Thoracic aorta (tissue), 2 donors: ENCODE measurements at places on chromosomes 5 and 9.

DNA sequence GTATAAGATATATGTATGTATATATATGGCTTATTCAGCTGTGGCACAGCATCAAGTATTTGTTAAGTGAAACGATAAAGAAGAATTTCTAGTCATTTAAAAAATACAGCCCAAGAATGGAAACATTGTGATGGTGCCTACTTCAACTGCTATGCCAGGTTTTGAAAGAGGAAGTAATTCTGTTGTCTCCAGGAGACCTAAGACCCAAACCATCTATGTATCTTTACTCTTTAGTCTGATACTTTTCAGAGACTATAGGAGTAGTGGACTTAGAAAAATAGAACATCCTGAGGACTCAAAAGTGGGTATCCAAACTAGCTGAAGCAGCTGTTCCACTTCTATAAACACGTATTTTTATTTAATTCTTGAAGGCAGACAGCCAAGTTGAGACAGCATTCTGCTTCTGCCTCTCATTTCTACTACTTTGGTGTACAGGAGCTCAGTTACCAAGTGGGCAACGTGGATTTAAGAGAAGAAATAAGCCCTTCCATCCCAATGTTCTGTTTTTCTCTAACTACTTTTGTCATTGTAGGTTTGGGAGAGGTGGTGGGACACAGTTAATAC lies 110.7 kb downstream of the RPS23 start:
- H3K4me1 ChIP-seq = peaks cover 7% of the 10 kb centered on the region
- no peak for DNase-seq

DNA sequence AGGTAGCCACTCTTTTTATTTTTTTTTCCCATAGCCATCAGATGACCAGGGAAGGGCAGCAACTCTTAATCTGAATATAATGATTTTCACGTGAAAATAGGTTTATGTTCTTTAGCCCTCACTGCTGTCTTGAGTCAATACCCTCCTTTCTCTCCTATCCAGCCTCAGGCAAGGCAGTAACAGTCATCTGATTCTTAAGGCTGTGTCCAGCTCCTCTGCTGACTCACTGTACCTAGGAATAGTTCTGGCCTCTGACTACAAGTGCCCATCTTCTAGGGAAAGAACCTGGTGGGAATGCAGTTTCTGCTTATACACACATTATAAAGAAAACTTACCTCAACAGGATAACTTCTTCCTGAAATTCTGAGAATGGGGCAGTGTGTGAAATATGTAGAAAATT lies 30.7 kb downstream of the DHX29 start:
- H3K4me3 ChIP-seq = no peak overlapping the region
- no peaks in the 10 kb centered on the region for H3K27me3 ChIP-seq
- no peak overlapping the region for H3K27ac ChIP-seq
- no peak for DNase-seq
- H3K4me1 ChIP-seq = no peaks in the 10 kb centered on the region
- H3K36me3 ChIP-seq = peaks cover 51% of the 10 kb centered on the region

DNA sequence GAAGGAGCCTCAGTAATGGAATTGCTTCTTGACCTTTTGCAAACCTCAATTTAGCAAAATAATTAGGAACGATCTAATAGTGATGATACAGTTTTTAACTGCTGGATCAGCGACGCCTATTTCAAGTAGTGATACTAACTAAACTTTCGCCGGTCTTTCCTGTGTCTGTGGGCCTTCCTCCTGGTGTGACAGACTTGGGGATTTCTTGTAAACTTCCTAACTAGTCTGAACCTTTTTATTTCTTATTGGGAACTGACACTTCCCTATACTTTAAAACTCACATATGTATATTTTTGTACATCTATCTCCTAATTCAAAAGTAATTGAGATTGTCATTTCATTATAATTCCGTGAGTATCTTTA lies 15.2 kb downstream of the ITGA1 start:
- no peaks in the 10 kb centered on the region for H3K27me3 ChIP-seq
- H3K4me3 ChIP-seq = peak overlapping the region; percentile 82
- no peaks in the 10 kb centered on the region for H3K36me3 ChIP-seq
- no peak for DNase-seq
- peaks cover 88% of the 10 kb centered on the region for H3K4me1 ChIP-seq

DNA sequence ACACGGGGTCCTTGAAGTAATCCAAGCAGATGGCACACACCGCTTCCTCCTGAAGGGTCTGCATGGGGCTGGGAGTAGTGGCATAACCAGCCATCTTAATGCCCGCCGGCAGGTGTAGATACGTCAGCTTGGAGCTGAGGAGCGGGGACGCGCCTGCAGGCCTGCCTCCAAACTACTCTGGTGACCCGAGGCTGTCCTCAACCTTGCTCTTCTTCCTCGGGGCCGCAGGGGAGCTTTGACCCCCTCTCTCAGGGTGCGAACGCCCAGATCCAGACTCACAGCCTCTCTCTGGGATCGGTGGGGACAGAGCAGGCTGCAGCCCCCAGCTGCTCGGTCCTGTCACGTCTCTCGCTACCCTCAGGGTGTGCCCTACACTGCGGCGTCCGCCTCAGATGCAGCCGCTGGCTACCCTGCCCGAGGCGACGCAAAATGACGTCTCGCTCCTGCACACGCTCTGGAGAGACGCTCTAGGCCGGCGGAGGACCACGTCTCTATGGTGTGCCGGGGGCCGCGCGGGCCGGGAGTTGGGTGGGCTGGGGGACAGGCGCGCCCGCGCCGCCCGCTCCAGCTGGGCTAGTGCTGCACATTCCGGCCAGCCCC lies at the start of gene TRIM52:
TSS of gene TRIM52 (minus strand) at position 424 of the 600 bp plus-strand sequence. CDS start at position 94, 330 bp downstream.
- peak within 1 kb of the TSS; percentile 99 for H3K27ac ChIP-seq
- peak; percentile 64 for DNase-seq
- peak within 1 kb of the TSS; percentile 95 for H3K4me3 ChIP-seq
- H3K4me1 ChIP-seq = peaks cover 36% of the 10 kb centered on the region

DNA sequence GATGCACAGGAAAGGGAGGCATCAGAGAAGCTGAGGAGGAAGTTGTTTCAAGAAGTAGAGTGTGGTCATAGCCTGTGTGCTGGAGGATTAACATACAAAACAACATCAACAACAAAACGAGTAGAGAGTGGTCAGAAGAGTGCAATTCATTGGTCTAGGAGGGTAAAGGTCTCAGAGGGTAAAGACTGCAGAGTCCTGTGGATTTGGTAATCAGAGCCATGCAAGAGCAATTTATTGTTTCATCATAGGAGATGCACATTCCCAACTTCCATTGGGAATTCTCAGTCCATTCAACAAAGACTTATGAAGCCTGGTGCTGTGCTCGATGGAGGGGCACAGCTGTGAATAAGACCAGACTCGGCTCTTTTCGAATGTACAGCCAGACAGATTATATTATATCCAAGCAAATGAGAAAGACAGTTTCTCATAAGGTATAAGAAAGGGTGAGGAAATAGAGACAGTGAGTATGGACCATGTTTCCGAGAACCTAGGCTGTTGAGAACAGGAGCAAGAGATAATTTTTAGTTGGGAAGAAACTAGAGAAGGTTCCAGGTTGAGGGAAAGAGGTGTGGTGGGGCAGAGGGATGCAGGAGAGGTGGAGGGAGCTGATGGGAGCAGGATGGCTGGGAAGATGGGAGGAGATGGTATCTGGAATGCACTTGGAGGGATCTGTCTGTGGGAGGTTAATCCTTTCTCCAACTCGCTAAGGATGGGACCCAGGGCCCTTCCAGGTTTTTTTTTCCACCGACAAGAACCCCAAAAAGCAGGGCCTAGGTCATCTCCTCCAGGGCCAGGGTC lies 7.9 kb upstream of the MYORG start:
- H3K27me3 ChIP-seq = no peaks in the 10 kb centered on the region
- no peak overlapping the region for H3K27ac ChIP-seq
- H3K4me1 ChIP-seq = peaks cover 19% of the 10 kb centered on the region
- H3K4me3 ChIP-seq = no peak overlapping the region
- no peak for DNase-seq
- no peaks in the 10 kb centered on the region for H3K36me3 ChIP-seq

DNA sequence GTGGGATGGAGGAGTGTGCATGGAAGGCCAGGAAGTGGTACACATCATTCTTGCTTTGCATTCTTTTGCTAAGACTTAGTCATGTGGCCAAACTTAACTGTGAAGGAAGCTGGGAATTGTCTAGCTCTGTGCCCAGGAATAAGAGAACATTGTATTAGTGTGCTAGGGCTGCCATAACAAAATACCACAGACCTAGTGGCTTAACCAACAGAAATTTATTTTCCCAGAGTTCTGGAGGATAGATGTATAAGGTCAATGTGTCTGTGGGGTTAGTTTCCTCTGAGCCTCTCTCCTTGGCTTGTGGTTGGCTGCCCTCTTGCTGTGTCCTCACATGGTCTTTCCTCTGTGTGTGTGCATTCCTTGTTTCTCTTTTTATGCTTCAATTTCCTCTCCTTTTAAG lies 32.4 kb downstream of the NNT start:
- H3K4me3 ChIP-seq = no peak overlapping the region
- DNase-seq = no peak
- H3K36me3 ChIP-seq = no peaks in the 10 kb centered on the region
- peaks cover 53% of the 10 kb centered on the region for H3K4me1 ChIP-seq
- peak overlapping the region; percentile 64 for H3K27ac ChIP-seq

DNA sequence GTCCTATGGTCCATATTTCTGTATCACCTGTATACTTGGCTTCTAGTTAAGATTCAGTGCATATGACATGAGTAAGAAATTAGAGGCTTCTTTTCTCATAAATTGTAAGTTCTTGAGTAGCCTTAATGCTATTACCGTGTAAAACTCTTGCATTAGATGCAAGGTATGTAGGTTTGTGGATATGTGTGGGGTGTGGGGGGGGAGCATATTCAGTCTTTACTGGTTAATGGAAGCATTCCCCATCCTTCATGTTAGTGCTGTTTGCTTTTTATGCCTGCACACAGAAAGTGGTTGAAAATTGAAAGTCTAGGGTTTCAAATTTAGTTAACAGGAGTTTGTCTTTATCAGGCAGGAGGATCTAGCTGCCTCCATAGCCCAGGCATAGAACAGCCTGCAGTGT lies 16.1 kb downstream of the RAI14 start:
- DNase-seq = no peak
- no peak overlapping the region for H3K4me3 ChIP-seq
- no peaks in the 10 kb centered on the region for H3K27me3 ChIP-seq
- no peaks in the 10 kb centered on the region for H3K36me3 ChIP-seq
- H3K4me1 ChIP-seq = peaks cover 31% of the 10 kb centered on the region

DNA sequence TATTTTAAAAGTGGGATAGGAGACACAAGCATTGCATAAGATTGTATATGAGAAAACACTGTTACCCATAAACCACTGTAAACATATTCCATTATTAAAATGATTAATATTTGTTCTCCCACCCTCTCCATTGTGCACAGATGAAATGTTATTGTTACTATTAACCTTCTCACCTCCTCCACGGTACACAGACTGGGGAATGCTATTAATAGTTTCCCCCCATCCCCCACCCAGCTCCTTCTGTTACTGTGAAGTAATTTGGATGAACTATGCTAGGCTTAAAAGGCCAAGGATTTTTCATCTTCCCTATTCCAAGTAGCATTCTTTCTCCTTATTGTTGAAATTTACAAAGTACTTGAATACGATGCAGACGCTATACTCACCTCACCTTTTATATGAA lies 91.4 kb downstream of the JAKMIP2 start:
- DNase-seq = no peak
- peaks cover 24% of the 10 kb centered on the region for H3K4me1 ChIP-seq
- H3K4me3 ChIP-seq = no peak overlapping the region
- H3K27me3 ChIP-seq = no peaks in the 10 kb centered on the region
- no peaks in the 10 kb centered on the region for H3K36me3 ChIP-seq
- H3K27ac ChIP-seq = no peak overlapping the region

DNA sequence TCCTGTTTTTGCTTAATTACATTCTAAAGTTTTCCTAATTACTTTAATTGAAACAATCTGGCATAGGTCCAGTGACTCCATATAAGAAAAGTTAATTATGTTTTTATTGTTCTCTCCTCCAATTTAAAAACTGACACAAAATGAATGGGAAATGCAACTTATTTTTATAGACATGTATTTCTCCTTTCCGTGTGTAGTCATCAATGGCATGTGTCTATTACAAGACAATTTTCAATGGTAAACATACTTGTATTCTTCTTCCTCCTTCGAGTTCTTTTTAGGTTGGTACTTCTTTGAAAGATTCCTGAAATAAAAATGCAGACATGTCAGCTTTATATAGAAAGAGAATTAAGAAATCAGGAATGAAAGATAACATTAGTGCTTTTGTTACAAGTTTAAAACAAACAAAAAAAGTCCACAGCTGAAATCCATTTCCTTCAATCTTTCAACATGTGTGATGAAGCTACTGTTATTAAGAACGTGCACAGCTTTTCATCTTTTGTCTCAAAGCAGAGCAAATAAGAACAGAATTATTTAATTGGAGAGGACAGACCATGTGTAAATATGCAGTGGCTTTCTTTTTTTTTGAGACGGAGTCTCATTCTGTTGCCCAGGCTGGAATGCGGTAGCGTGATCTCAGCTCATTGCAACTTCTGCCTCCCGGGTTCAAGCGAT lies 63.8 kb downstream of the FNBP1 start:
- no peak overlapping the region for H3K4me3 ChIP-seq
- H3K27me3 ChIP-seq = no peaks in the 10 kb centered on the region
- H3K36me3 ChIP-seq = peaks cover 10% of the 10 kb centered on the region
- H3K4me1 ChIP-seq = peaks cover 9% of the 10 kb centered on the region

- no peak for DNase-seq
- H3K36me3 ChIP-seq = no peaks in the 10 kb centered on the region
- H3K27me3 ChIP-seq = no peaks in the 10 kb centered on the region
- peaks cover 98% of the 10 kb centered on the region for H3K4me1 ChIP-seq
Measured at GRCh38 chr9:130193531-130194377, 21.6 kb downstream of the NCS1 start.

DNA sequence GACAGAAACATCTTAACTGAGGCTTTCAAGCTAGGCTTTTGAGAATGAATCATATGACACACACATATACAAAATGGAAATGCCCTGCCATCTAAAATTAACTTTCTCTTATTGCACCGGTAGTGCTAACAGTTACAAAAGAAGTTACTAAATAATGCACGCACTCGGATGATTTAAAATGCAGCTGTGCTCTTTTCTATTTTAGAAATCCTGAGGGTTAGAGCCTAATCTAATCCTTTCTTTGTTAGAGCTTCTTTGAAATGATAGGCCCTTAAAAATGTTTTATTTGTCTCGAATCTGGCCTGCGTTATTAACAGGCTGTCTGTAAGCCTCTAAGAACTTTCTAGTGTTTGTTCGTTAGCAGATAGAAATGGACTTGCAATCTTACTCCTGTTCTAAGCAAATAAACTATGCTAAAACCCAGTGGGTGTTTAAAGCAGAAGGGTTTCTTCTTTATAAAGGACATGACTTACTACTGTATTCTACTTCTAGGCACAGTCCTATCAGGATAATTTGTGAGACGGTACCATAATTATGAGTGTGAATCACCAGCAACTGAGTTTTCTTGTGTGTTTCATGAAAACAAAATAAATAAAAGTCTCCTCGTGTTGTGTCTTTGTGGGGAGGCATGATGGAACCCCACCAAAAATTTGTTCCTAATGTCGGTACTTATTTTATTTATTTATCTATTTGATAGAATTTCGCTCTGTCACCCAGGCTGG lies 69.2 kb upstream of the MYO10 start:
- peaks cover 6% of the 10 kb centered on the region for H3K4me1 ChIP-seq
- no peak for DNase-seq
- H3K27me3 ChIP-seq = no peaks in the 10 kb centered on the region
- H3K27ac ChIP-seq = peak overlapping the region; percentile 18
- H3K4me3 ChIP-seq = peak overlapping the region; percentile 29

- H3K4me3 ChIP-seq = no peak overlapping the region
- no peaks in the 10 kb centered on the region for H3K27me3 ChIP-seq
- no peak overlapping the region for H3K27ac ChIP-seq
- no peaks in the 10 kb centered on the region for H3K36me3 ChIP-seq
- DNase-seq = no peak
- no peaks in the 10 kb centered on the region for H3K4me1 ChIP-seq
Measured at GRCh38 chr5:38515092-38515491, 41.4 kb downstream of the LIFR start.

- no peaks in the 10 kb centered on the region for H3K36me3 ChIP-seq
- no peak overlapping the region for H3K27ac ChIP-seq
- no peaks in the 10 kb centered on the region for H3K4me1 ChIP-seq
- H3K27me3 ChIP-seq = no peaks in the 10 kb centered on the region
Measured at GRCh38 chr5:40687321-40687720, 7.6 kb downstream of the PTGER4 start.
